Cortex of kidney (tissue), 1 donor: ENCODE measurements at places on chromosomes 12 and 14.

DNA sequence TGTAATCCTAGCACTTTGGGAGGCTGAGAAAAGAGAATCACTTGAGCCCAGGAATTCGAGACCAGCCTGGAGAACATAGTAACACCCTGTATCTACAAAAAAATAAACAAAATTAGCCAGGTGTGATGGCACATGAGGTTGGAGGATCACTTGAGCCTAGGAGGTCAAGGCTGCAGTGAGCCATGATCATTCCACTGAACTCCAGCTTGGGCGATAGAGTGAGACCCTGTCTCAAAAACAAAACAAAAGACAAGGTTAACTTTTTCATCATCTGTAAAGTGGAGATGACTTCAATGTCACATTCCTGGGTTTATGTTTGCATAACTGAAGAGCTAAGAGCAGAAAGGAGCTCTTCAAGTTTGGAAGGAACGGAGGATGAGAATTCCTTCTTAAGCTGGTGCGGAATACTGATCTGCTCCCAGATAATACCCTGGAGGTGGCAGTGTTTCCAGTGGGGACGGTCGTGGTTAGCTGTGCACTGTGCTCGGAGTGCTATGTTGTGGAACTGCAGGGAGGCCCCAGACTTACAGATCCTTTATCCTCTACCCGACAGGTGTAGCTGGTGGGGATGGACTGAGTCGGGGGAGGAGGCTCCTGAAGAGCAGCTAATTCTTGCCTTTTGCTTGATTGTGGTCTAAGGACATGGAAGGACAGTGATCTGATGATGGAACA lies 22.5 kb upstream of the BICD1 start:
- no peak for DNase-seq

GRCh38 chr12:56411781-56412639 lies 37.2 kb downstream of the TIMELESS start:
- no peak for DNase-seq

- DNase-seq, result no peak
Observed at GRCh38 chr12:113766131-113766878, 199.8 kb downstream of the RBM19 start.

- no peak for DNase-seq
Observed at GRCh38 chr12:53159195-53159839, 21.2 kb upstream of the ZNF740 start.

DNA sequence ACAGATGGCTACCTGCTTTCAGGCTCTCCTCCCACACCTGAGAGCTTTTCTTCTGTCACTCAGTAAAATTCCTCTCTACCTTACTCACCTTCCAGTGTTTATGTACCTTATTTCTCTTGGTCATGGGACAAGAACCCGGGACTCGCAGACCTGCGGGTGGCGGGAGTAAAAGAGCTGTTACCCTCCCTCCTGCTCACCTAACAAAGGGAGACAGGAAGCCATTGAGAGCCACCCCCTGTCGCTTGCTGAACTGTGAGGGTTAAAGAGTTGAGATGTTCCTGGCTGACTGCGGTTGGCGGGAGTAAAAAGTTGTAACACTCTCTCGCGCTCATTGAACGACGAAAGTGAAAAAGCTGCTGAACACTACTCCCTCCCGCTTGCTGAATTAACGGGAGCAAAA lies 1935.1 kb upstream of the FLRT2 start:
- DNase-seq, result no peak

DNA sequence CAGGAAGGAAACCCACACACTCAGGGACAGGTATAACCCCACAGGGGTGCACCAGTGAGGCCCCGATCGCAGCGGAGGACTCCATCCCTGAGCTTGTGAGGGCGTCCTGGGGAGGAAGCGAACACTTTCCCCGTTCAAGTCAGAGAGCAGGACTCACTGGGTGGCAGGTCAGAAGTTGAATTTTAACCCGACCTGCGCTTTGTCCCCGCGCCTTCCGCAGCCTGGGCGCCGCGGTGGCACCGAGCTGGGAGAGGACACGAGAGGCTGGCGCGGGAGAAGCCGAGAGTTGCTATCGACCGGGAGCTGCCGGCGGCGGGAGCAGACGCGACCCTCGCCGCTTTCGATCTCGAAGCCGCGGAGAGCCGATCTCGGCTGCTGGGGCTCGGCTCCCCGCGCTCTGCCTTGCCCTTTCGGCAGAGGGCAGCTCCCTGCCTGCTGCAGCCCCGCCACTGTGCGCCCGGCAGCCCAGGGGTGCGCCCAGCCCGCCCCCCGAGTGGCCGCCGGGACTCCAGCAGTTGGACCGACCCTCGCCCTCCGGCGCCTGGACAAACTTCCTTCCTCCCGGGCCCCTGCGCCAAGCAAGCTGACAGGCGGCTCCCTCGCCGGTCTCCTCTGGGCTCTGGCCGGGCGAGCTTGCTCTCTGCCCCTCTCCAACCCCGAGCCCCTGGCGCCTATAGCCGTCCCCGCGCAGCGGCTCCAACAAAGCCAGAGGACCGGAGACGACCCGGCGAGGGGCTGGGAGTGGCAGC lies 918 bp downstream of the LIN7A start:
- no peak for DNase-seq

DNA sequence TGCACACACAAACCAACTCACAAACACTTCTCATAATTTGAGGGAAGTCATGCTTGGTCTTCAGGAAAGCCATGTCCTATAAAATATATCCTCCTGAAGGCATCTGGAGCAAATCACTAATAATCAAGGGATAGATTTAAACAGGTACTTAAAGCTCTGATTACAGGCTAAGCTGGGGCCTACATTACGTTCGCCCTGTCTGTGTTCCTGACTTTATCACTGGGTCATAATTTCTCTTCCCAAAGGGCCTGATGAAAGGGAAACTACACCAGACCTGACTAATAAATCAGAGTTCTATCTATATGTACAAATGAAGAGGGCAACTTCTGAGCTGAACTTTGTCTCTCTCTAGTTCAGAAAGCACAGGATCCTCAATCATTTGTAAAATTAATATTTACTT lies 43.9 kb upstream of the RASSF8 start:
- DNase-seq, result no peak

- no peak for DNase-seq
Observed at GRCh38 chr12:124759841-124760503, 103.7 kb downstream of the SCARB1 start.

GRCh38 chr12:50017641-50018040 lies 7.7 kb downstream of the RACGAP1 start:
- DNase-seq, result no peak

DNA sequence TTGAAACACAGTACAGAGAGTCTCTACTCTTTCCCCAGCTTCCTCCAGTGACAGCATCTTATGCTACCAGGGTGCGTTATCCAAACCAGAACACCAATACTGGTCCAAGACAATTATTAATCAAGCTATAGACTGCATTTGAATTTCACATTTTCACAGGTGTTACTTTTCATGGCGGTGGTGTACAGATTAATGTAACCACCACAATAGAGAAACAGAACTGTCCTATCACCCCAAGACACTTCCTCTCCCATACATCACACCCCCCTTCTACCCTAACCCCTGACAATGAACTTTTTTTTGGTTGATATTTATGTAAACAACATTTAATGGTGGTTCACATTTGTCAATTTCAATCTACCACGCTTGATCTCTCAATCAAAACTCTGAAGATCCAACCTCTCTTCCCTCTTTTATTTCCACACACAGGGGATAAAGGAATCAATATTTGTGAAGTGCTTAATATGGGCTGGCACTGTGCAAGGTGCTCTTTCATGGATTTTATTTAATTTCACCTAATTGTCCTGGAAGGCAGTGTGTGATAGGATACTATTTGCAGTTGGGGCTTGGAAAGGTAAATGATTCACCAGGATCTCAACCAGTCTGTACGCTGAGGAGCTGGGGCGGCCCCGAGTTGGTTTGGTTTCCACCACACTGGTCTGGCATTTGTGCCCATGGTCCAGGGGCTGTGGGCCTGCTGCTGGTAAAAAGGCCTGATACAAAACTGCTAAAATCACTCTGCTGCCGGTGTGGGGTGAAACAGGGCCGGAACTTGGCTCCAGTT lies 54.6 kb upstream of the DICER1 start:
- no peak for DNase-seq

DNA sequence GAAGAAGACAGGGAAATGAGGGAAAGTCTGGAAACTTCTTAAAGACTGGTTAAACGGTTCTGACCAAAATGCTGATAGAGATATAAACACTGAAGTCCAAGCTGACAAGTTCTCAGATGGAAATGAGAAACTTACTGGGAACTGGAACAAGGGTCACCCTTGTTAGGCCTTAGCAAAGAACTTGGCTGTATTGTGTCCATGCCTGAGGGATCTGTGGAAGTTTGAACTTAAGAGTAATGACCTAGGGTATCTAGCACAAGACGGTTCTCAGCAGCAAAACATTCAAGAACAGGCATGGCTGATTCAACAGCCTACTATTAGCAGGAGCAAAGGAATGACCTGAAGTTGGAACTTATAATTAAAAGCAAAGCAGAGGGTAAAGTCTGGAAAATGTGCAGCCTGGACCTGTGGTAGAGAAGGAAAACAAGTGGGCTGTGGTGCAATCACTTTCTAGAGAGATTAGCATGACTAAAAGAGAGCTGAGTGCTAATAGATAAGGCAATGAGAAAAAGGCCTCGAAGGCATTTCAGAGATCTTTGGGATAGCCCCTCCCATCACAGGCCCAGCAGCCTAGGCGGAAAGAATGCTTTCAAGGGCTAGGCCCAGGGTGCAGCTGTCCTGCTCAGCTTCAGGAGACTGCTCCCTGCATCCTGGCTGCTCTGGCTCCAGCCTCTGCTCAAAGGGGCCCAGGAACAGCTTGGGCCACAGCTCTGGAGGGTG lies 60.3 kb downstream of the ATP2B1 start:
- no peak for DNase-seq

DNA sequence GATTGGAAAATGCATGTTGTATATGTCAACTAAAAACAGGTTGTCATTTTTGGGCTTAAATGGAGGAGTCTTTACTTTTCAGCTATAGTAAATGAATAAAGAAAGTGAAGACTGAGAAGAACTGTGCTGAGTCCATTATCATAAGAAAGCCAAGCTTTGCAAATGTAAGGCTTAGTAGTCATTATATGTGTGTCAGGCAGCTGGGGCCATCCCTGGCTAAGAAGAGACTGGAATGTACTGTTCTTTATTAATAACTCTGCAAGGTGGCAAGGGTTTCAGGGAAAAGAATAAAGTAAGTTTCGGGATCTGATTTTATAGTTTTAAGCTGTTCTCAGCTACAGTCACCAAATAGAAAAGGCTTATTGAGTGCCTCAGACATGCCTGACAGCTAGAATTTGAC lies 48.7 kb downstream of the SRGAP1 start:
- DNase-seq, result no peak

DNA sequence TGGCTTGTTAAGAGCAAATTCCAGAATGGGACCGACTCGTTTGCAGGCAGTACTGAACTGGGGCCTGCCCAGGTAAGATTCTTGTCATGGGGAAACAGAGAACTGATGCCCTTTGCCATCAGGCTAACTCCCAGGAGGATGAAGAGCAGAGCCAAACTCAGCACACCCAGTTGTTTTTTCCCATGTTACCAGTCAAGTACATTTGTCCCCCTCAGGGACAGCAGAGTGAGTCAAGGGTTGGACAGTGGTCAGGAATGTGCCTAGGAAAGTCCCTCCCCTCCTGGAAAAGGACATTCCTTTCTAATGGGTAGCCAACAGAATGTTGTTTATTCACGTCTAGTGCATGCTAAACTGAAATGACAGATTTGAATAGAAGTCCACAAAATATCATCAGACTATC lies 1.6 kb downstream of the ART4 start:
- no peak for DNase-seq

- no peak for DNase-seq
Observed at GRCh38 chr12:53113136-53113705, 9.9 kb downstream of the SOAT2 start.

GRCh38 chr14:99237288-99237687 lies 34.7 kb downstream of the BCL11B start:
- no peak for DNase-seq

DNA sequence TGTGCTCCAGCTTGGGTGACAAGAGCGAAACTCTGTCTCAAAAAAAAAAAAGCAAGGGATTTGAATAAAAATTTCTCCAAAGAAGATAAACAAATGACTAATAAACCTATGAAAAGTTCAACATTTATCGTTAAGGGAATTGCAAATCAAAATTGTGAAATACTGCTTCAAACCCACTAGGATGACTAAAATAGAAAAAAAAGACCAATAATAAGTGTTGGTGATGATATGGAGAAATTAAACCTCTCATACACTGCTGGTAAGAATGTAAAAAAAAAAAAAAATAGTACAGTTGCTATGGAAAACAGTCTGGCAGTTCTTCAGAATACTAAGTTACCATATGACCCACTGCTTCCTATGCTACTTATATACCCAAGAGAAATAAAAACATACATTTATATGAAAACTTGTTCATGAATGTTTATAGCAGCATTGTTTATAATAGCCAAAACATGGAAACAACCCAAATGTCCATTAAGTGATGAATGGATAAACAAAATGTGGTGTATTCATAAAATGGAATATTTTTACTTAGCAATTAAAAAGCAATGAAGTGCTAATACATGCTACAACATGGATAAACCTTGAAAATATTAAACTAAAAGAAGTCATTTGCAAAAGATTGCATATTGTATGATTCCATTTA lies 39.4 kb upstream of the TMPRSS12 start:
- DNase-seq, result no peak

- no peak for DNase-seq
Observed at GRCh38 chr12:16509411-16509810, 96.6 kb downstream of the LMO3 start.

- no peak for DNase-seq
Observed at GRCh38 chr12:69682110-69682755, 16.9 kb downstream of the BEST3 start.

- no peak for DNase-seq
Observed at GRCh38 chr12:83476695-83477690, 790.3 kb downstream of the TMTC2 start.

DNA sequence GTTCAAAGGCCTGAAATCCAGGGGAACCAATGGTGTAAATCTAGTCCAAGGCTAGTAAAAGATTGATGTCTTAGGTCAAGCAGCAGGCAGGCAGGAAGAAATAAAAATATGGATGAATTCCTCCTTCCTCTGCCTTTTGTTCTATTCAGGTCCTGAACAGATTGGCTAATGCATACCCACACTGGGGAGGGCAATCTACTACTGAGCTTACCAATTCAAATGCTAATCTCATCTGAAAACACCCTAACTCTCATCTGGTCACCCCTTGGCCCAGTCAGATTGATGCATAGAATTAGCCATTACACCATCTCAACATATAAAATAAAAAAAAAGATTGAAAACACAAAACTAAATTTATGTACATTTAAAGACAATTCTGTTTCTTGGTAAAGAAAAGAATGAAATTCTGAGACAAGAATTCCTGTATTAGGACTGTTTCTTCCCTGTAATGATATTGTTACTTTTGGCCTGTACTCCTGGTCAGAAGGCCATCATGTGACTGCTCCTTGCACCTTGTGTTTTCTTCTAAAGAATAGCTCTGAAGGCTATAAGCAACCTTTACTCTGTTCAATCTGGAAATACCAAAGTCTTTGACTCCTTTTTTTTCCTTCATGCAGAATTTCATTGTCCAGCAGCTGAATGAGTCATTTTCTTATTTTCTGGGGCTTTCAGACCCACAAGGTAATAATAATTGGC lies 19.9 kb downstream of the CLEC6A start:
- no peak for DNase-seq

GRCh38 chr12:75481013-75481705 lies 604 bp downstream of the GLIPR1 start:
- no peak for DNase-seq
